ENCODE measurements at places on chromosomes 6 and 20. TPM values are rescaled to one million over a fixed set of nuclear protein-coding genes. Genes with fewer than 3 reads are reported as not detected.

- no peaks in the 10 kb centered on the region for H3K27me3 ChIP-seq
- H3K27ac ChIP-seq = no peak overlapping the region
- H3K4me3 ChIP-seq = no peak overlapping the region
- H3K4me1 ChIP-seq = no peaks in the 10 kb centered on the region
- H3K36me3 ChIP-seq = no peaks in the 10 kb centered on the region
These were observed 8.4 kb upstream of the GLP1R start for GRCh38 chr6:39040080-39040673.

DNA sequence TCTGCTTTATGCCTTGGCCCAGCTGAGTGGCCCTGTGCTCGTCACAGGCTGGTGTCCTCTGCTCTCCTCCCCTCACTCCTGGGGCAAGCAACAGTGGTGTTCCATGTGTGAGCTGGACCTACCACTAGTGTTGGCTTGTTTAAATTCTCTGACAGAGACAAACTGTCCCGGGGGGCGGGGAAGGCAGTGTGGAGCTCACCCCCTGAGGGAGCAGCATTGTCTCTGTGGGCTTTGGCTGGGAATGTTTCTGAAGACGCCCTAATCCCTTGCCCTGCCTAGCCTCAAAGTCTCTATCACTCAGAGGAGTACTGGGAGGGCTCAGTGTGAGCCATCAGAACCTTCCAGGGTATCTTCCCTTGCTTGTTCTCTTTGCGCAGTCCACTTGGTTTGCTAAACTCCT lies 5.2 kb upstream of the VEGFA start:
- no peak overlapping the region for H3K27ac ChIP-seq
- no peak for DNase-seq
- no peak overlapping the region for H3K4me3 ChIP-seq
- H3K36me3 ChIP-seq = no peaks in the 10 kb centered on the region

POM121L2 gene
- not detected for total RNA-seq

TRAPPC3L gene
- total RNA-seq = not detected

BPIFB2 gene
- not detected for total RNA-seq

ESR1 gene
- 1.5 TPM for total RNA-seq

MROH8 gene
- total RNA-seq = 2.3 TPM
